ENCODE measurements at places on chromosomes 1 and 21. TPM values are rescaled to one million over a fixed set of nuclear protein-coding genes. Genes with fewer than 3 reads are reported as not detected.

Gene TLCD4
- 2.4 TPM for polyA plus RNA-seq

Gene PRDM16
- polyA plus RNA-seq, result 3.0 TPM

GRCh38 chr1:11071463-11072215, 11.8 kb upstream of the SRM start:
- DNase-seq, result peak; percentile 41

Gene PRKCZ
- polyA plus RNA-seq, result 42.4 TPM

GRCh38 chr1:53448241-53448841, 10.9 kb upstream of the DMRTB1 start:
- no peak for DNase-seq

Gene BRDT
- not detected for polyA plus RNA-seq

- DNase-seq, result no peak
Observed at GRCh38 chr21:40640266-40640789, 206.6 kb downstream of the DSCAM start.

- peak; percentile 65 for DNase-seq
Observed at GRCh38 chr1:100868364-100868995, 26.2 kb downstream of the EXTL2 start.

Gene ANKRD34A
- 0.37 TPM for polyA plus RNA-seq

DNA sequence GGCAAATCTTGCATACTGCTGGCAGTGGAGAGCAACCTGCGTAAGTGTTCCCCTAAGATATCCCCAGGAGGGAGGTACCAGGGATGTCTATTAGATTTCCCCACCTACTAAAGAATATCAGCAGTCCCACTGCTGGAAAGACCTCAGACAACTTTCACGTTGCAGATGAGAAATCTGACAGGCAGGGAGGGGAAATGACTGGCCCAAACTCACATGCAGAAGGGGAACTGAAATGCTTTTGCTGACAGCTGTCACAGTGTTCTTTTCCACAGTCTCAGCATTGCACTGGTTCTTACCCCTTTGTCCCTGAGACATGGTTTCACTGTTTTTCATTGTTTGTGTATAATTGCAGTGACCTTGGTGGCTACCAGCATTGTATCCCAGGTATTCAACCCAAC, 84.8 kb upstream of the ATP1A1 start:
- DNase-seq, result no peak

Gene CRTC2
- 28.6 TPM for polyA plus RNA-seq

DNA sequence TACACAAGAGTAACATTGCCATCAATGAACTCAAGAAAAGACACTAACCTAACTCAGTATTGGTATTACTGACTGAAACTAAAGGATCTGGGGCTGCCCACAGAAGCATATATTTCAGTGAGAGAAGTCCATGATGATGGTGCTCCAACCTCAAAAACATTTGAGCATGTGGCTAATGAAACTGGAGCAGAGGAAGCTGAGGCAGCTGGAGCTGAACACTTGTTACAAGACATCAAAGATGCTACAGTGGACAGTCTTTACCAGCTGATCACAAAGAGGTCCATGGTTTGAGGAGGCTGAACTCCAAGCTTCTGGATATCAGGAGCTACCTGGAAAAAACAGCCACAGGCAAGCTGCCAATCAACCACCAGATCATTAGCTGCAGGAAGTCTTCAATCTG, 42.2 kb upstream of the TTC39A start:
- no peak for DNase-seq

GRCh38 chr1:31745096-31745945, 18.8 kb downstream of the ADGRB2 start:
- peak; percentile 83 for DNase-seq

DNA sequence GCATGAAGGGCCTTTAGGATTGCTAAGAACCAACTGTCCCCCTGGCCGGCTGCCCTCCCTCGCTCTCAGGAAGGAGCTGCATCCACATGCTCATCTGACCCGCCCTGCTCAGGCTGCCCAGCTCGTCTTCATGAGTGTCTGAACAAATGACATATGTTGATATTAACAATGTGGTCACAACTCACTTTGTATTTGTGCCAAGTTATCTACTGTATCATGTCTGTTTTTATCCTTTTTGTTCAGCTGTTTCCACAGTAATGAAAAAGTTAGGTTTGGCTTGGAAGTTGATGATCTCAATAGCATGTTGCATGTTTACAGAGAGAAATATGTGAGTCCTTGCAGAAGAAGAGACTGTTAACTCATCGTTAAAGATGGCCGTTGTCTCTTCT, 75.1 kb downstream of the PHTF1 start:
- no peak for DNase-seq

DNA sequence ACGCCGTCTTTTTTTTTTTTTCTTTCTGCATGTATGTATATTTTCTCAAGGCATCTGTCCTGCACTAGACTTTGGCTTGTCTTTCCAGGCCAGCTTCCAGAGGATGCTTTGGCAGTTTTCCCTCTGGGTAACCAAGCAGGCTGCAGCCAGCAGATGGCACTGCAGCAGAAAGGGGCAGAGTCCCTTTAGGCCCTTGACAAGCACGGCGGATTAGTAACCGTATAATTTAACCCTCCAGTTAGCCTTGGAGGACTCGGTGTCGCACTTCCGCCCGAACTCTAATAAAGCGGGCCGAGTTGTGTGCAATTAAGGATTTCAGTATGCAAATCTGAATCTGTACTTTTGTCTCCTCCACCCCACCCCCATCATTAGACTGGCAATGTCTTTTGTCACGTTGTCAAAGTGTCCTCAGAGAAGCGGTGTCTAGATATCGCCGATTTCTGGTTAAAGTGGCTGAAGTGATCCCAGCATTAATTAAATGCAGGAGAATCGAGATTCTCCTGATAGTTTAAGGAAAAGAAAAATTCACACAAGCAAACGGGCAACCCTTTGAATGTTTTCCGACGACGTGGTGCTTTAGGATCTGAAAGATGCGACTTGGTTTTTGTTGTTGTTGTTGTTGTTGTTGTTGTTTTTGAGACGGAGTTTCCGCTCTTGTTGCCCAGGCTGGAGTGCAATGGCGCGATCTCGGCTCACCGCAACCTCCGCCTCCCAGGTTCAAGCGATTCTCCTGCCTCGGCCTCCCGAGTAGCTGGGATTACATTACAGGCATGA, 1.1 kb upstream of the TMEM167B start:
- peak; percentile 80 for DNase-seq

DNA sequence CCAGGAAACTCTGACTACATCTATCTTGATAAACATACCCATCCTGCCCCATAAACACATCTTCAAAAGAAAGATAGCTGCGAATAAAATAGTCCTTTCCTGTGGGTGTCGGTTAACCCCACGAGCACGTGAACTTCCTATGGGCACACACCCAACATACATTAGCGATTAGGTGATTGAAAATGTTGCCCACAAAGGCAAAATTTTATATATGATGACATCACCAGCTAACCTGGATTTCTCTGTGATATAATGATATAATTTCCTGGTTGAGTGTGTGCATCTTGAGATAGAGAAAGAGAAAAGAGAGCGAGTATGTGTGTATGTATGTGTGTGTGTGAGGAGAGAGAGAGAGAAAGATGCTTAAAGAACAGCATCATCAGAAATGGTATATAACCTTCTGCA, 296.1 kb downstream of the PTPRC start:
- no peak for DNase-seq

Gene HUNK
- 2.7 TPM for polyA plus RNA-seq

Gene CTPS1
- polyA plus RNA-seq, result 8.8 TPM

- peak; percentile 82 for DNase-seq
Observed at GRCh38 chr1:42962641-42963377, 4.1 kb upstream of the SLC2A1 start.

Gene RIPK4
- polyA plus RNA-seq, result 11.6 TPM

Gene LIN9
- polyA plus RNA-seq, result 0.73 TPM

- peak; percentile 66 for DNase-seq
Observed at GRCh38 chr1:12406211-12407021, 176.6 kb downstream of the VPS13D start.

Gene GPR153
- polyA plus RNA-seq, result 1.1 TPM

Gene PLEKHA6
- 17.5 TPM for polyA plus RNA-seq

Gene GPA33
- not detected for polyA plus RNA-seq

GRCh38 chr21:38326429-38326828, 69.6 kb downstream of the KCNJ15 start:
- no peak for DNase-seq

DNA sequence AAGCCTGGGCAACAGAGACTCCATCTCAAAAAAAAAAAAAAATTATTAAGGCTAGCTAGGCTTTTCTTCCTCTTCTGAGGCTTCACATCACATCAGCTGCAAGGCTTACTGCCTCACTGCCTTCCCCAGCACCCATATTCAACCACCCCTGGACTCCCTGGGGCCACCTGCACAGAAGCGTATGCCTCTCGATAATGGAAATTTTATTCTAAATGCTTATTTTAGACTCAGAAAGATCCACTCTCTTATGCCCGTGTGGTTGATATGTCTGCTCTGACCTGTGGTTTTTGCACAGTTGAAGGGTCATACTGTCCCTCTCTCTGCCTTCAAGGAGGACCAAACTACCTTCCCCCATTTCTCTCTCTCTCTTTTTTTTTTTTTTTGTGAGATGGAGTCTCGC, 1.5 kb upstream of the FCRLA start:
- DNase-seq, result no peak

- no peak for DNase-seq
Observed at GRCh38 chr1:72442262-72442661, 159.9 kb upstream of the NEGR1 start.

Gene NUAK2
- polyA plus RNA-seq, result 15.1 TPM

Gene MTARC1
- polyA plus RNA-seq, result 6.8 TPM

Gene WDR64
- polyA plus RNA-seq, result not detected

GRCh38 chr1:47563201-47563600, 125.4 kb downstream of the FOXD2 start:
- no peak for DNase-seq

DNA sequence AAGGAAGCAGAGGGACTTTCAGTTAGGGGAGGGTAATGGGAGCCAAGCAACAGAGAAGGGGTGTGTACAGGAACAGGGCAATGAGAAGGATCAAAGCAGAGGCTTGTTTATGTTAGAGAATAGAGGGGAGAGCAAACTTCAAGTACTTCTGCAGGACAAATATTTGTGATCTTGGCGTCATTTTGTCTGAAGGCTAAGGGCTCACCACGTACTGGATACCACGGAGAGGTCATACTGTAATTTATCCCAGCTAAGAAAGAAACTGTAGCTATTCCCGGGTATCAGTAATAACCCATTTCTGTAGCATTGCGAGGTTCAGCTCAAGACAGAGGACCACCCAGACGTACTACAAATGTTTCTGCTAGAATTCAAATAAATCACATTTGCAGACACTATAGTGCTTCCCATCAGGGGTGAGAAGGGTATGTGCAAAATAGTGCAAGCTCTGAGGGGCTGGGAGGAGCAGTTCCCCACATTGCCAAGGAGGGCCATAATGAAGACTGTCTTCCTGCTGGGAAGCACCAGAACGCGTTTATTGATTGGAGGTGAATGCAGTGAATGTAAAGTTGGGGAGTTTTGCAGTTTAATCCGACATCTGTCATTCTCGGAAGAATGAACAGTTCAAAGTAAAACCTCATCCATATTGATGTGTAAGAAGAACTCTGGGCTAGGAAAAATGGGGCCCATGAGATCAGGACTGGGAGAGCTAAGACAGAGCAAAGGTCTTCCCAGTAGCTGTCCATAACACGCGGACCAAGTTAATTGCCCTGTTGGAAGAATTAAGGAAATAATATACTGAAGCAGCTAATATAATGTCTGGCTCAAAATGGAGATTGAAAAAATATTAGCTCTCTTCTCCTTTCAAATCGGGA, 136.9 kb downstream of the RWDD3 start:
- DNase-seq, result peak; percentile 20

GRCh38 chr1:48730164-48730910, 46.4 kb downstream of the BEND5 start:
- no peak for DNase-seq

GRCh38 chr1:89475269-89475668, 49.4 kb upstream of the LRRC8B start:
- DNase-seq, result no peak

DNA sequence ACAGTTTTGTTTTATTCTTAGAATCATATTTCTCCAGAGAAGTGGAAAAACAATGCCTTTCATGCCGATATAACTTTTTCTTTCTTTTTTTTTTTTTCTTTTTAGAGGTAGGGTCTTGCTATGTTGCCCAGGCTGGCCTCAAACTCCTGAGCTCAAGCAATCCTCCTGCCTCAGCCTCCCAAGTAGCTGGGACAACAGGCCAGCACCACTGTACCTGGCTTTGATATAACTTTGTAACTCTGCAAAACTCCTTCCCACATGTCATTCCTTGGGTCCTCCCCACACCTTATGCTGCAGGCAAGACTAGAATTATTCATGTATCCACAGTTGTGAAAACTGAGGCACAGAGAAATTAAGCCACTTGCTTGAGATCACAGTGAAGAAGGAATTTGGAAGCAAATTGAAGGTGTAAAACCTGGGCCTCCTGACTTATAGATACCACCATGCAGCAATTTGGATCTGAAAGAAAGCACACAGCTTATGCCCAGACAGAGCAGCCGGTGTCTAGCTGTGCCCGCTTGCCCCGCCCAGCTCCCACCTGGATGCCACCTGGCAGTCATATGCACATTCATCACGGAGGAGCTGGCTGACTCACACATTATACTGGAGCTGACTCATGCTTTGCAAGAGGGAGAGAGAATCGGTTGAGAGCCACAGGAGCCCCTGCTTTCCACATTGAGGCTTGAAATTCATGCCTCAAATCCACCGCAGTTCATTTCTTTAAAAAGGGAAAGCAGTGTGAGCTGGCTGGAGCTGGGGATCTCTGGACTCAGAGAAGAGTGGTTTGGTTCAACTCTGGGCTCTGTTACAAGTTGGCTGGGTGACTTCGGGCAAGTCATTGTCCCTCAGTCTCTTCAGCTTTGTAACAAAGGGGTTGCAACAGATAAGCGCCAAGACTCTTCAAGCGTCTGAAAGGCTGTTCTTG, 8.3 kb upstream of the SLC2A1 start:
- DNase-seq, result no peak

DNA sequence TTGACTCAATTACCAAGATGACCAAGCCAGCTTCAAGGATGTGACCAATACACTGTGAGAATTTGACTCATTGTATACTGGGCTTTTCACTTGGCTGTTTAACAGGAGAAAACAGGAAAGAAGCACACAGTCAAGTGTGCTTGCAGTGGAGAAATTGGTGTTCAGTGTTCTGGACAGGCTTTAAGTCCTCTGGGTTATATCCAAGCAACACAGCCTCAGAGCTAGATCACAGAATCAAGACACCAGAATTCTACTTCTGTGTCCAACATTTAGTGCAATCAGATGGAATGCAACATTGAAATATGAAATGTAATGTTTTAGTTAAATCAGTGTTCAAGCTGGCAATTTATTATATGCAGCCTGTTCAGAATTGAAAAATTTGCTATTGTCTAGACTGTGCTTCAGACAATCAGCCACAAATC, 694.4 kb downstream of the LTN1 start:
- no peak for DNase-seq

- DNase-seq, result no peak
Observed at GRCh38 chr1:190373705-190374336, 103.8 kb downstream of the BRINP3 start.

Gene PODN
- 1.4 TPM for polyA plus RNA-seq

Gene PRR9
- polyA plus RNA-seq, result not detected

DNA sequence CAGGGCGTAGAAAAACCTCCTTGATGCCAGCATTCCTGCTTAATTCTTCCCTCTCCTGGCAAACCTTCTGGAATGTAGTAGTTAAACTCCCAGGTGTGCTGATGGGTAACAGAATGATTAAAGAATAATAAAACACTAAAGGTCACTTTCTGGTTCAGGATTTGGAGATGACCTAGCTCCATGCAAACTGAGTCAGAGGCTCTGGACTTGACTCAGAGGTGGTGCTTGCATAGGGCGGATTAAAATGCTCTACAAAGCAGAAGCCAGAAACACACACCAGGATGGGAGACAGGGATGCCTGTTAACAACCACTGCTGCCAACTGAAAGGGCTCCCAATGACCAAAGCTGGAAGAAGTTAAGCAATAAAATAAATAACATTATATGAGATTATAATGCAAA, 41.5 kb downstream of the KRTAP19-8 start:
- DNase-seq, result no peak

GRCh38 chr21:45411810-45412206, 6.8 kb downstream of the COL18A1 start:
- DNase-seq, result no peak
